Stimulated activated CD8-positive, alpha-beta memory T cell treated with anti-CD3 and anti-CD28 coated beads, Interleukin-7, amount 100 ng/mL, for 1 hour (primary cell): ENCODE measurements at places on chromosomes 6 and 20.

DNA sequence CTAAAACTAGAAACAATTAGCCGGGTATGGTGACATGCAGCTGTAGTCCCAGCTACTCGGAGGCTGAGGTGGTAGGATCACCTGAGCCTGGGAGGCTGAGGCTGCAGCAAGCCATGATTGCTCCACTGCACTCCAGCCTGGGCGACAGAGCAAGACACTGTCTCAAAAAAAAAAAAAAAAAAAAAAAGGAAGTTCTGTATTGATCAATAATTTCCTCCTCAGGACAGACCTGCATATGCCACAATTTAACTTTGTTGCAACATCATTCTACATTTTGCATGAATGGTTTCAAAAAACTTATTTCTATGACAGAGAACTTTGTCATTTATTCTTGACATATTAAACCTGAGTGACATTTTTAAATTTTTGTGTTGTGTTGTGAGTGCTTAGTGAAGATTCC, 5.5 kb downstream of the DNAJC5 start:
- no peak for DNase-seq

- no peak for DNase-seq
These were observed 479.2 kb downstream of the CDH26 start for GRCh38 chr20:60437418-60437817.

GRCh38 chr6:703552-703951, 10.6 kb upstream of the EXOC2 start:
- DNase-seq: no peak

GRCh38 chr6:12548526-12548925, 168.0 kb upstream of the PHACTR1 start:
- DNase-seq: no peak

DNA sequence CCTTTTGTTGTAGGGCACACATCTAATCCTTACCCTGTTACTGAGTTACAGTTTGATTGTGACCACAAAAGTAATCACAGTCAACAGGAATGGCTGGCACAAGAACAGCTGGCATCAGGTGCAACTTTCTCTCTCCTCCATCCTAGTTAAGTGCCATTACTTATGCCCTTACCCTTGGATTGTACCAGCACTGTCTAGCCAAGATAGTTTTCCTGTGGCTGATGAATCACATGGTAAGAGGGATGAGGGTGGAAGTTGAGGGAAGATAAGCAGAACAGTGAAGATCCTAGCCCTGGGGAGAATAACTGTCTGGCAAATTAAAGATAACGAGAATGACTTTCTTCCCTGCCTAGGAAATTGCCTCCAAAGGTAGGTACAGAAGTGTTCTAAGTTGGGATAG, 42.0 kb downstream of the RNF217 start:
- no peak for DNase-seq
